ENCODE measurements at places on chromosomes 3 and 15.

DNA sequence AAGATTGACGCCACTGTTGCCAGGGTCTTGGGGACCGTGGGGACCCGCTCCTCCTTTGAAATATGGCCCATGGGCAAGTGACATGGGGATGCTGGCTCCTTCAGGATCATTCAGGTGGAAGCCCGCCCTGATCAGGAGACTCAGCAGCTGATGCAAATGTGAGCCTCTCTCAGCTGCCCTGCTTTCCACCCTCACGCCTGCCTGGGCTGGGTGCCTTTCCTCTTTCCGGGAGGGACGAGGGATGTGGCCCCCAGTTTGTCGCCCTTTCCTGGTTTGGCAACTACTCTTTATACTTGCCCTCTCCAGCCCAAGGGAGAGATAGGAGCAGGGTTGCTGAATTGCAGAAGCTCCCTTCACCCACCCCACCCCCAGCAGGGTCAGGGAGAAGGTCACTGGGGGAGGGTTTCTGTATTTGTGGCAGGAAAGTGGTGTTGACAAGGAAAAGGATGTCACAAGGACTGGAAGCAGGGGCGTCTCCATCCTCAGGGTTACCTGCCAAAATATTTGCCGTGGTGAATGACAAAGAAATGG, 21.8 kb downstream of the DNASE1L3 start:
- no peak for DNase-seq

GRCh38 chr15:25863111-25863967, at the start of gene ATP10A:
TSS of gene ATP10A (minus strand) at chr15:25863327. CDS start at chr15:25863096, 231 bp downstream.
- peak; percentile 42 for DNase-seq

- no peak for DNase-seq
Measured at GRCh38 chr3:125300416-125300815, 74.7 kb downstream of the ZNF148 start.

DNA sequence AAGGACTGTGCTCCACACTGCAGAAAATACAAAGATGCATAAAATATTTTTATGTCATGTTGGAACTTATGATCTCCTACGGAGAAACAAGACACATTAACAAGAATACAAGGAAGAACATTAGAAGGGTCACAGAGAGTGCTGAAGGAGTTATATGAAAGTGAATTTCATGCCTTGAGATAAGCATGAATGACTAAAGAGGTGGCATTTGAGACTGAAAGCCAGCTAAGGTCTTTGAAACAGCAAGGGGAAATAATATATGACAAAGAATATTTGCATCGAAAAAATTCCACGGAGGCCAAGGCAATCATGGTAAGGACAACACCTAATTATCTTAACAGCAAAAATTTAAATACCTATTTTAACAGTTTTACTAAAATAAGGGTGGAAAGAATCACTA, 12.5 kb downstream of the GSK3B start:
- DNase-seq = no peak

DNA sequence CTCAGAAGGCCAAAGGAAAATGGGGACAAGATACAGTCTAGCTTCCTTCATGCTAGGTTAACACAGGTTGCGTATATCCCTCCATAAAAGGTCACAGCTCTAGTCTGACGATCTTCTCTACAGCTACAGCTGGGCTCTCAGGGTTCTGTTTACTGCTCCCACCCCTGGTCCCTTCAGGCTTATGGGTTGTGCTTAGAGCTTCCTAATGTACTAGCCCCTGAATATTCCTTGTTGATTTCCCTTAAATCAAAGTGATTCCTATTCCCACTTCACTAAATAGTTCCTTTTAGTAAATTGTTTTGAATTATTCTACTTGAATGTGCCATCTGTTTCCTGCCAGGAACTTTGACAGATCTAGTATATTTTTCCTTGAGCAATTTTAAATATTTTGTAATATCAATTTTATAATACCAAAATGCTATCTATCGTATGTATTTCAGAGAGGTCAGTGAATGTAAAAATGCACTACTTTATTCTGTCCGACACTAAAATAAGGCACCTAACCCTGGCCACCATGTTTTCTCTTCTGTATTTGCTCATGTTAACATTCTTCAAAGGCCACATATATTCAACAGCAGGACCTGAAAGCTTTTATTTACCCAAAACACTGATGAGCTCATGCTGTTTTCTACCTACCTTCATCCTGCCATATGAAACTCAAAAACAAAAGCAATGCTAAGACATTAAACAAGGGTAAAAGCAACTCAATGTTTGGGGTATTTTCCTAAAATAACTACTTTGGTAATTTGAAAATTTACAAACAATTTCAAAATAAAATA, 92.8 kb upstream of the TGFBR2 start:
- no peak for DNase-seq
